ENCODE measurements at places on chromosomes 5 and 9.

GRCh38 chr9:4630836-4631235 is 31.3 kb upstream of the PLPP6 start:
- H3K4me3 ChIP-seq = no peak overlapping the region
- H3K27me3 ChIP-seq = peaks cover 7% of the 10 kb centered on the region
- no peaks in the 10 kb centered on the region for H3K4me1 ChIP-seq
- no peak for DNase-seq
- no peaks in the 10 kb centered on the region for H3K36me3 ChIP-seq

DNA sequence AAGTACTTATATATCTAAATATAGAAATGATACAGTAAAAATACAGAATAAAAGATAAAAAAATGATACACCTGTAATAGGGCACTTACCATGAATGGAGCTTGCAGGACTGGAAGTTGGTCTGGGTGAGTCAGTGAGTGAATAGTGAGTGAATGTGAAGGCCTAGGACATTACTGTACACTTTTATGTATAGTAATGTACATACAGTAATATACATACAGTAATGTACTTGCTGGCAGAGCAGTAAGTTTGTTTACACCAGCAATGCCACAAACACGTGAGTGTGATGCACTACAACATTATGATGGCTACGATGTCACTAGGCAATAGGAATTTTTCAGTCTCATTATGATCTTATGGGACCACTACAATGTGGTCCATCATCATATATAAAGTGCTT is 34.2 kb downstream of the SUSD1 start:
- no peak overlapping the region for H3K27ac ChIP-seq
- H3K36me3 ChIP-seq = peaks cover 14% of the 10 kb centered on the region
- no peak for DNase-seq
- H3K4me3 ChIP-seq = no peak overlapping the region
- H3K27me3 ChIP-seq = no peaks in the 10 kb centered on the region

- H3K27me3 ChIP-seq = no peaks in the 10 kb centered on the region
- no peak for DNase-seq
- H3K36me3 ChIP-seq = no peaks in the 10 kb centered on the region
- no peaks in the 10 kb centered on the region for H3K4me1 ChIP-seq
- H3K27ac ChIP-seq = no peak overlapping the region
These were observed 262.9 kb upstream of the PTPRD start for GRCh38 chr9:10875752-10876151.

- no peaks in the 10 kb centered on the region for H3K36me3 ChIP-seq
- no peaks in the 10 kb centered on the region for H3K27me3 ChIP-seq
- DNase-seq = no peak
- H3K4me3 ChIP-seq = no peak overlapping the region
- H3K27ac ChIP-seq = no peak overlapping the region
- H3K4me1 ChIP-seq = no peaks in the 10 kb centered on the region
These were observed 1931.0 kb downstream of the EFNA5 start for GRCh38 chr5:105739732-105740131.

GRCh38 chr9:3018071-3018470 is 174.2 kb upstream of the PUM3 start:
- H3K4me3 ChIP-seq = no peak overlapping the region
- H3K4me1 ChIP-seq = no peaks in the 10 kb centered on the region
- H3K27ac ChIP-seq = no peak overlapping the region
- DNase-seq = no peak
- H3K36me3 ChIP-seq = no peaks in the 10 kb centered on the region

- DNase-seq = no peak
- peak overlapping the region; percentile 28 for H3K27ac ChIP-seq
- peaks cover 37% of the 10 kb centered on the region for H3K4me1 ChIP-seq
- peaks cover 66% of the 10 kb centered on the region for H3K36me3 ChIP-seq
- H3K27me3 ChIP-seq = no peaks in the 10 kb centered on the region
- no peak overlapping the region for H3K4me3 ChIP-seq
These were observed 4.9 kb upstream of the CMYA5 start for GRCh38 chr5:79684782-79685181.
